Upper lobe of left lung (tissue), 6 donors: ENCODE measurements at places on chromosomes 1 and 21. TPM values are rescaled to one million over a fixed set of nuclear protein-coding genes. Genes with fewer than 3 reads are reported as not detected.

HSPA6 gene
- total RNA-seq: 19.6 TPM

CA6 gene
- total RNA-seq: not detected

PGBD2 gene
- 5.9 TPM for total RNA-seq

CDC42SE1 gene
- 66.9 TPM for total RNA-seq

SPAG17 gene
- 11.8 TPM for total RNA-seq

MAP3K21 gene
- total RNA-seq: 9.0 TPM

RNU5D-1 gene
- not detected for total RNA-seq

RCAN3 gene
- total RNA-seq: 15.0 TPM

RAB7B gene
- 9.8 TPM for total RNA-seq

SPATA1 gene
- 19.9 TPM for total RNA-seq

FNDC5 gene
- total RNA-seq: not detected

HES2 gene
- total RNA-seq: 3.7 TPM

KIAA1614 gene
- 5.0 TPM for total RNA-seq

AGPAT3 gene
- 87.1 TPM for total RNA-seq

GRCh38 chr1:223212441-223212840, 69.4 kb upstream of the TLR5 start:
- no peaks in the 10 kb centered on the region for H3K27me3 ChIP-seq
- no peaks in the 10 kb centered on the region for H3K36me3 ChIP-seq
- H3K27ac ChIP-seq: no peak overlapping the region
- H3K4me1 ChIP-seq: no peaks in the 10 kb centered on the region

- no peaks in the 10 kb centered on the region for H3K4me1 ChIP-seq
- H3K27me3 ChIP-seq: no peaks in the 10 kb centered on the region
- H3K4me3 ChIP-seq: no peak overlapping the region
- H3K36me3 ChIP-seq: no peaks in the 10 kb centered on the region
Measured at GRCh38 chr1:222974496-222974895, 159.7 kb downstream of the DISP1 start.

DNA sequence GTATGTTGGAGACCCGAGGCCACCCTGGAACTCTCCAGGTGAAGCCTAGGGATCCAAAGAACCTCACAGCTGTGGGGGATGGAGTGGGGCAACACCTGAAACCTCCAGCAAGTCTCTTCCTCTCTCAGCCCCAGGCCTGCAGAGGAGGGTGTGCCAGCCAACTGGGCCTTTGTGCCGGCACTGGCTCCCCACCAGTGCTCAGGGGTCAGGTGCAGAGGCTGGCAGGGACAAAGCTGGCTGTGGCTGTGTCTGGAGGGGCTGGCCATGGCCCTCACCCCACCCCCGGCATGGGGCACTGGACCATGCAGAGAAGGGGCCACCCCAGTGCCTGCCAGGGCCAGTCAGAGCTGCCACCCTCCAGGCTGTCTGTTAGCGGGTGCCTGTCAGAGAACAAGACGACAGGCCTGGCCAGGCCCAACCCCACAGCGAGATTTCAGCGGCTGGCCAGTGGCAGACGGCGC, 3.9 kb downstream of the COL18A1 start:
- DNase-seq: no peak
- H3K36me3 ChIP-seq: no peaks in the 10 kb centered on the region
- no peak overlapping the region for H3K27ac ChIP-seq
- H3K4me1 ChIP-seq: peaks cover 28% of the 10 kb centered on the region
- peaks cover 13% of the 10 kb centered on the region for H3K27me3 ChIP-seq
- no peak overlapping the region for H3K4me3 ChIP-seq

DNA sequence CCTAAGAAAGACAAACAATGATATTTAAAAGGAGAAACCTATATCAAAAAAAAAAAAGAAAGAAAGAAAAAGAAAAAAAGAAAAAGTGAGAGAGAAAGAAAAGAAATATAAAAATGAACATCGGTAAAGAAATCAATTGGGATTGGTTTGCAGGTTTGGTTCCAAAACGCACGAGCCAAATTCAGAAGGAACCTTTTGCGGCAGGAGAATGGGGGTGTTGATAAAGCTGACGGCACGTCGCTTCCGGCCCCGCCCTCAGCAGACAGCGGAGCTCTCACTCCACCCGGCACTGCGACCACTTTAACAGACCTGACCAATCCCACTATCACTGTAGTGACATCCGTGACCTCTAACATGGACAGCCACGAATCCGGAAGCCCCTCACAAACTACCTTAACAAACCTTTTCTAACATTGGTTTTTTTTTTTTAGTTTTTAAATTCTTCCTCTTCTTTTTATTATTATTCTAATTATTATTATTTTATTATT, 11.7 kb downstream of the LHX9 start:
- H3K4me1 ChIP-seq: no peaks in the 10 kb centered on the region
- no peak overlapping the region for H3K27ac ChIP-seq
- H3K4me3 ChIP-seq: no peak overlapping the region
- no peaks in the 10 kb centered on the region for H3K27me3 ChIP-seq
- H3K36me3 ChIP-seq: no peaks in the 10 kb centered on the region

- H3K4me3 ChIP-seq: no peak overlapping the region
- no peaks in the 10 kb centered on the region for H3K4me1 ChIP-seq
- no peaks in the 10 kb centered on the region for H3K27me3 ChIP-seq
- no peak for DNase-seq
Measured at GRCh38 chr1:209391792-209392191, 191.7 kb upstream of the CAMK1G start.

- DNase-seq: no peak
- H3K4me3 ChIP-seq: no peak overlapping the region
- H3K27me3 ChIP-seq: no peaks in the 10 kb centered on the region
- H3K4me1 ChIP-seq: no peaks in the 10 kb centered on the region
- H3K27ac ChIP-seq: no peak overlapping the region
Measured at GRCh38 chr1:3049905-3050304, 19.1 kb upstream of the PRDM16 start.

- no peak for DNase-seq
- H3K27me3 ChIP-seq: no peaks in the 10 kb centered on the region
- no peaks in the 10 kb centered on the region for H3K36me3 ChIP-seq
- no peak overlapping the region for H3K27ac ChIP-seq
- no peaks in the 10 kb centered on the region for H3K4me1 ChIP-seq
- H3K4me3 ChIP-seq: no peak overlapping the region
Measured at GRCh38 chr1:245500546-245500945, 345.8 kb downstream of the KIF26B start.

DNA sequence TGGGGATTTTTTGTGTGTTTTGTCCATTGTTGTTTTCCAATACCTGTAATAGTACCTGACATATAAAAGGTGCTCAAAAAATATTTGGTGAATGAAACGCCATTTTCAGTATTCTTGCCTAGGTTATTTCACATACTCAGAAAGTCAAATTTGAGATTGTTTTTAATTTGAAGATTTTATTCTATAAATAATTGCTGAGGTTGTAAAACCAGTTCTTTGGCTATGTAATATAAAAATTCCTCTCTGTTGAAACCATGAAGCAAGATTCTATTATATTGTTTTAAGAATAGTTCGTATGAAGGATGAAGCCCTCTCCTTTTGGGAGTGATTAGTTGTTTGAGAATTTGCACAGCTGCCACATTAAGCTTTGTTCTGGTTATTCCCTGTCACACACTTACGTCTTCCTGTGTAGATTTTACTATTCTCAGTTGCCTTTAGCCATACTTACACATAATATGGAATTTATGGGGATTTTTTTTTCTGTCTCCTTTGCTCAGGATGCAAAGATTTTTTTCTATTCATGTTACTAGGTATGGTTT, 60.2 kb upstream of the MPC2 start:
- peaks cover 7% of the 10 kb centered on the region for H3K36me3 ChIP-seq
- peaks cover 4% of the 10 kb centered on the region for H3K4me1 ChIP-seq
- DNase-seq: no peak
- H3K27me3 ChIP-seq: no peaks in the 10 kb centered on the region
- H3K27ac ChIP-seq: no peak overlapping the region
- no peak overlapping the region for H3K4me3 ChIP-seq

- peaks cover 42% of the 10 kb centered on the region for H3K4me1 ChIP-seq
- H3K27ac ChIP-seq: no peak overlapping the region
- DNase-seq: peak; percentile 78
Measured at GRCh38 chr1:229410692-229411433, 23.0 kb downstream of the ACTA1 start.

- H3K36me3 ChIP-seq: no peaks in the 10 kb centered on the region
- no peaks in the 10 kb centered on the region for H3K27me3 ChIP-seq
- H3K4me1 ChIP-seq: peaks cover 29% of the 10 kb centered on the region
- DNase-seq: no peak
Measured at GRCh38 chr1:35539073-35539823, 18.0 kb downstream of the KIAA0319L start.

DNA sequence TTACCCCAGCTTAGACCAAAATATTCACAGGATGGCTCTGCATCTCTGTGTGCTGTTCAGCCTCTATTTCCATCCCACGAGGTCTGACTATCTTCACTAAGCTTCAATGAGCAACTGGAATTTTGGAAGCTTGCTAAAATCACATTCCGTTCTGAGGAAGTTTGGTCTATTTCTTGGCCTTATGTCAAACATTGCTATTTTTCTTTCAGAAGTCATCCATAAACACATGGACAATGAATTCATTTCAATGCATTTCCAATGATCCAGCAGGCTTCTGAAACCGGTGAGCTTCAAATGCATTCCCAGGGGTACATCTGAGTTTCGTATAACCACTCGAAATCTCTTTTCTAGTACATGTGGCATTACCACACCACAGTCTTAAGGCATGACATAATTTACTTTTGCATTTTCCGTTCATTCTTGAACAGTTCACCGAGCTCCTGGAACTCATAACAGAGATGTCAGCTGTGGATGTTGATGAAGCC, 294.1 kb upstream of the KAZN start:
- H3K27ac ChIP-seq: no peak overlapping the region
- no peak overlapping the region for H3K4me3 ChIP-seq
- no peaks in the 10 kb centered on the region for H3K36me3 ChIP-seq
- H3K27me3 ChIP-seq: no peaks in the 10 kb centered on the region
- peaks cover 9% of the 10 kb centered on the region for H3K4me1 ChIP-seq

GRCh38 chr1:239438891-239439290, 52.5 kb downstream of the CHRM3 start:
- H3K4me1 ChIP-seq: no peaks in the 10 kb centered on the region
- no peak for DNase-seq
- H3K27ac ChIP-seq: no peak overlapping the region
- H3K4me3 ChIP-seq: no peak overlapping the region
- H3K36me3 ChIP-seq: no peaks in the 10 kb centered on the region

DNA sequence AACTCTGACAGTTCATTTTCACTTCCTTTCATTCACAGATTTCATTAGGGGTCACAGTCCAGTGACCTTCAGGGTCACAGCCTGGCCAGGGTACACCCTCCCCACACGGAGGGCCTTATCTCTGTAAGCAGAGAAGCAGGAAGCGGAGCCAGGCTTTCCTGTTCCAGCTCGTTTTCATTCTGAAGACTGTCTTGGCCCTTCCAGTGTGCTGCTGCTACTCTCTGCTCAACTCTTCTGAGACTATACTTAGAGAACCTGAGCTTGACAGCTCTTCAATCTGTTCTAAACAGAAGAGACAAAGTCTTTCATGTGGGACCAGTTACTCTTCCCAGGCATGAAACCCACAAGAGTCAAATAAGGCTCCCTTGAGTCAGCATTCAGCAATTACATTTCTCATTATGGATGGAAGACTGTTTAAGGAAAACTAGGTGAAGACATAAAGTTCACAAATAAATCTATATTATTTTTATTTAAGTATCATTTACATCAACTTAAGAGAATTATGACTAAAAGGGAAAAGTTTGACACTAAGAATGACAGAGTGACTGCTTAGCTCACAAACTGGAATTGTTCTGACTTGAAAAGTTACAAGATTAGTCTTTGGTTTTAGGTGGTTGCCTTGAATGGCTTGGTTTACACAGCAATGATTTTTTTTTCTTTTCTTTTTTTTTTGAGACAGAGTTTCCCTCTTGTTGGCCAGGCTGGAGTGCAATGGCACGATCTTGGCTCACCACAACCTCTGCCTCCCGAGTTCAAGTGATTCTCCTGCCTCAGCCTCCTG, 4.8 kb upstream of the TDRD10 start:
- no peaks in the 10 kb centered on the region for H3K36me3 ChIP-seq
- DNase-seq: peak; percentile 69
- H3K4me3 ChIP-seq: no peak overlapping the region
- H3K4me1 ChIP-seq: peaks cover 73% of the 10 kb centered on the region

- H3K36me3 ChIP-seq: peaks cover 21% of the 10 kb centered on the region
- H3K27me3 ChIP-seq: no peaks in the 10 kb centered on the region
- peaks cover 35% of the 10 kb centered on the region for H3K4me1 ChIP-seq
- H3K4me3 ChIP-seq: no peak overlapping the region
- DNase-seq: no peak
Measured at GRCh38 chr1:16442941-16443340, 2.4 kb downstream of the NECAP2 start.

DNA sequence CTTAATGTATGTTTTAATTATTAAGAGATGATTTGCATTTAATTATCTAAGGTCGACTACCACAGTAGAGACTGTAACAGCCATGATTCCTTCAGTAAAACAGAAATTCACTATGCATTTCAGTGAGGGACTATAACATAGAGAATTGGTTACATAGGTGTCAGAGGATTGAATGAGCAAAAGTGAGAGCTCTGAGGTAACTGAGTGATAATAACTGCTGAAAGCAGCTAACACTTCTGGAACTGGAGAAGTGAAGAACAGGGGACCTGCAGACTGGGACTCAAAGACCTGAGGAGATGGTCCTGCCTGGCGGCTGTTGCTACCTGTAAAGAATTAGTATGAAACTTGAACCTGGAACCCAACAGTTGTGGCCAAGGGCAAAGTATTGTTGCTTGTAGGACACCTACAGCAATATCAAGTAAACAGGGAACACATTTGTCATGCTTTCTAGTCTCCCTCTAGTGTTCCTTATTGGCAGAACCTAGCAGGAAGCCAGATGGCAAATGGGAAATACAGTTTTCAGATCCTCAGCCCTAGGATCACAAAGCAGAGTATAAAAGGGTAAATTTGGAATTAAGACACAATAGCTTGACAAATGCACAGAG, 110.6 kb downstream of the HS2ST1 start:
- no peak for DNase-seq
- H3K4me1 ChIP-seq: no peaks in the 10 kb centered on the region
- H3K4me3 ChIP-seq: no peak overlapping the region
- no peaks in the 10 kb centered on the region for H3K27me3 ChIP-seq

- no peaks in the 10 kb centered on the region for H3K27me3 ChIP-seq
- no peaks in the 10 kb centered on the region for H3K36me3 ChIP-seq
- DNase-seq: no peak
- H3K4me1 ChIP-seq: no peaks in the 10 kb centered on the region
- H3K4me3 ChIP-seq: no peak overlapping the region
Measured at GRCh38 chr1:167499664-167500101, 18.6 kb downstream of the CD247 start.
